ENCODE measurements at places on chromosomes 6 and 20. TPM values are rescaled to one million over a fixed set of nuclear protein-coding genes. Genes with fewer than 3 reads are reported as not detected.

DNA sequence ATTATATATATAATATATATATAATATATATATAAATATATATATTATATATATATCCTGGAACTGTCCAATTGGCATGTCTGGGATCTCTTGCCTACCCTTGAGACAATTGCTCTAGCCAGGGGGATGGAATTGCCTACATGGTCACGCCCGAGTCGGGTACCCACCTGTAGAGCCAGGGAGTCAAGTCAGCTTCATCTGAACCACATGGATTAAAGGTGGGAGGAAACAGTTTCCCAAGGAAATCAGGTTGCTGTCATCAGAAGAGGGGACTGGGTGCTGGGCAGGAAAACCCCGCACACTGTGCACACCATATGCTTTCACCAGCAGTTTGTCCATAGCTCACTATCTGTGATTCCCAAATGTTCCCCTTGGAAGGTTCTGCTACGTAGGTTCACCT, 252.5 kb upstream of the NOX3 start:
- DNase-seq: no peak

GRCh38 chr6:158481690-158482473, 78.0 kb upstream of the TMEM181 start:
- peak; percentile 93 for DNase-seq

DNA sequence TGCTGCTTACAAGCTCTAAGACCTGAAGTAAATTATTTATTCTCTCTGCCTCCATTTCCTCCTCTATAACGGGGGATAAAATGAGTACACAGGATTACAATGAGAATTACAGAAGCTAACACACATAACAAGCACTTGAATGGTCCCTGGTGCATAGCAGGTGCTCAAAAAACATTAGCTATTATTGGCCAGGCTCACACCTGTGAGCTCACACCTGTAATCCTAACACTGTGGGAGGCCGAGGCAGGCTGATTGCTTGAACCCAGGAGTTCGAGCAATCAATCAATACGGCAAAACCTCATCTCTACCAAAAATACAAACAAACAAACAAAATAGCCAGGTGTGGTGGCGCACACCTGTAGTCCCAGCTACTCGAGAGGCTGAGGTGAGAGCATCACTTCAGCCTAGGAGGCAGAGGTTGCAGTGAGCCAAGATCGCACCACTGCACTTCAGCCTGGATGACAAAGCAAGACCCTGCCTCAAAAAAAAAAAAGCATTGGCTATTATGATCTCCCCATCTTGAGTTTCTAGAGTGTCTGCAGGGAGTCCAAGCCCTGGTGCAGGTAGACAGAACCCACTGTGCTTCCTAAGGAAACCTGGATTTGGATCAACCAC, 68.1 kb downstream of the PREX1 start:
- no peak for DNase-seq

SLCO4A1 gene
- total RNA-seq: 0.17 TPM

DNA sequence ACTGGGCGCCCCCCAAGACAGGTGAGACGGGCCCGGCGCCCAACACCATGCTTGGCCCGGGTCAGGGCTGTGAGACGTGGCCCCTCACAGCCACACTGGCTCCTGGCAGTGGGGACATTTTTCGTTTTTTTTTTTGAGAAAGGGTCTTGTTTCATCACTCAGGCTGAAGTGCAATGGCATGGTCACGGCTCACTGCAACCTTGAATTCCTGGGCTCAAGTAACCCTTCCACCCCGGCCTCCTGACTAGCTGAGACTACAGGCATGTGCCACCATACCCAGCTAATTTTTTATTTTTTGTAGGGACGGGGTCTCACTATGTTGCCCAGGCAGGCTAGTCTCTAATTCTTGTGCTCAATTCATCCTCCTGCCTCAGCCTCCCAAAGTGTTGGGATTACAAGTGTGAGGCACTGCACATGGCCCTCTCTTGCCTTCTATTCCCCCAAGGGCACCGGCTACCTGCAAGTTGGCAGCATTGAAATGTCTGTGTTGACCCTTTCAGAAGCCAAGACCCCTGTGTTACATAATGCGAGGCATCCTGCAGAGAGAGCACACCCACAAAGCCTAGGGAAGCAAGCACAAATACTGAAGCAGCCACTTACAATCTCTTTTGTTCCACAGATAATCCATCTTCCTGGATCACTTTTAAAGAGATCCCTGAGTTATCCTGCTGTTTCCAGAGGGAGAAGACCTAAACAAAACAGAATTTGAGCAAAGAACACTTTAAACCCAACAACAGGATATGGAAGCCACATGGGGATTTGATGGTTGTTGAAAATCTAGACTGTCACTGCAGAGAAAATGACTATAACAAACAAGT, 57.5 kb upstream of the SLC4A11 start:
- no peak for DNase-seq

GRCh38 chr6:7172649-7173048, 64.9 kb downstream of the RREB1 start:
- DNase-seq: peak; percentile 94

SLC32A1 gene
- not detected for total RNA-seq

TTBK1 gene
- 0.06 TPM for total RNA-seq

GCNT2 gene
- total RNA-seq: 0.63 TPM

GRCh38 chr6:38587766-38588362, 51.9 kb downstream of the BTBD9 start:
- DNase-seq: no peak

DNA sequence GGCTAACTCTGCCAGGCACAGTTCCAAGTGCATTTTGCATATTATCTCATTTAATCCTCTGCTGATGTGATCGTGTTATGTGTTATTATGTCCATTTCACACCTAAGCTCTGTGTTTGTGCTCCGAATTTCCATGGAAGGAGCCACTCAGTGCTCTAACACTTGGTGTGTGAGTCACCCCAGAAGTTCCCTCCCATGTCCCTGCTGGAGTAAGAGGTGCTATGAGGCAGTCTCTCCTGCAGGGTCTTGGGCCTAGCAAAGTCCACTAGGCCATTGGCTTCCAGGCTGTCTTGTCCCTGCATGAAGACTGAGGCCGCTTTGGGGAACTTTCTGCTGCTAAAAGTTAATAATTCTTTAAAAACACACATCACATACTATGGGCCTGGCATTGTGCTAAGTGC, 405.9 kb upstream of the SULF2 start:
- DNase-seq: no peak

GRCh38 chr6:12182676-12183075, 107.5 kb upstream of the EDN1 start:
- DNase-seq: peak; percentile 34

DNA sequence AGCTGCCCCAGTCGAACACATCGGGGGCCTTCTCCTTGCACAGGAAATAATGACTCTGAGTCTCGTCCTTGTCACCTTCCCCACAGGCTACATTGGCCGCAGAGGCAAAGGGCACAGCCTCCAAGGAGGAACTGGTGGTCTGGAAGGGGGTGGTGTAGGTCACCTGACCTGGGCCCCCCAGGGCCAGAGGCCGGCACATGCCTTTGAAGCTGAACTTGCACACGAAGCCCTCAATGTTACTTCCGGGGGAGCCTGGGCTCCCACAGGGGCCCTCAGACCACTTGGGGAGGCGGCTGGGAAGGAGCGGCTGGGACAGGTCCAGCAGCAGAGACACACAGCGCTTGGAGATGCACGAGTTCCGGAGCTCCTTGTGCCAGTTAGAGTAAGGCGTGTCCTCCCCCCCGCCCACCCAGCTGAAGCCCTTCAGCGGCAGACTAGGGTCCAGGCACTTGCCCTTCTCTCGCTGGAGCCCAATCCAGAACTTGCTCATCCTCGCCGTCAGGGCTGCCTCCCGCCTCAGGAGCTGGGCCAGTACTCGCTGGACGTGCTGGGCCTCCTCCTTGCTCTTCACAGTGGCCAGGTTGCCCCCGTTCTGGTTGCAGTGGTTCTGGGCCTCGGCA, 578 bp downstream of the CD93 start:
- DNase-seq: no peak

ACOT8 gene
- 39.1 TPM for total RNA-seq

MTG2 gene
- 27.7 TPM for total RNA-seq

GRCh38 chr6:20757761-20758160, 223.5 kb downstream of the CDKAL1 start:
- peak; percentile 83 for DNase-seq

- DNase-seq: no peak
Observed at GRCh38 chr20:49691818-49692568, 21.7 kb downstream of the B4GALT5 start.

MATN4 gene
- total RNA-seq: 0.23 TPM

DNA sequence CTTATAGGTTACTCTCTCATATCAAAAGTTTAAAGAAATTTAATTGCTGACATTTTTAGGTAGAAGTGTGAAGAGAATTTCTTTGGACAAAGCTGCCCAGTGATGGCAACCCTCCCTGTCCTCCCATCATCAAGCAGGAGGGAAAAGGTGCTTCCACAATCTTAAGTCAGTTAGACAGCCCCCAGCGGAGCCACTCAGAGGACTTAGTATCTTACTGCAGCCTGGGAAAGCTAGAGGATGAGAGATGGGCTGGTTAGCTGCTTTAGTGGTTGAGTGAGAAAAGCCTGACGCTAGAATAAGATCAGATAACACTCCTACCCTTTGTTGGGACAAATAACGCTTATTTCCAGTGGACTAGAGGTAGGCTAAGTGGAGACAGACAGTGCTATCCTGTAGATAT, 227.1 kb downstream of the RFPL4B start:
- no peak for DNase-seq

- no peak for DNase-seq
Observed at GRCh38 chr6:69816026-69816425, 19.2 kb upstream of the LMBRD1 start.

- peak; percentile 70 for DNase-seq
Observed at GRCh38 chr6:27772261-27773001, 139.8 kb downstream of the OR2B2 start.

RBPJL gene
- not detected for total RNA-seq

GRCh38 chr20:58657262-58657661, 6.2 kb downstream of the STX16 start:
- no peak for DNase-seq

DNA sequence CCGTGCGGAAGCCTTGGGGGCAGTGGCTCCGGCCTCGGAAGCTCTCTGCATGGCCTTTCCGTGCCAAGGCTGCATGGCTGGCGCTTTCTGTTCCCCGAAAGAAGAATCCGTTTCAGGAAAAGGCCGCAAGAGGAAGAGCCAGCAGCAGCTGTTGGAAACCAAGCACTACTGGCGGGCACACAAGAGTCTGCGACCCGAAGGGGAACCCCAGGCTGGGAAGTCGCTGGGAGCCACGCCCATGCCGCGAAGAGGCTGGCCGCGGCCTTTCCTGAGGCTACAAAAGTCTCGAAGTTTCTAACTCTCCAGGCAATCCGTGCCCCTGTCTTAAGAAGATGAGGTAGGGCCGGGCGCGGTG, at the start of gene CGAS:
CGAS (minus strand) TSS at position 191 of the 355 bp plus-strand sequence; CDS start at position 75, 116 bp downstream.
- peak; percentile 88 for DNase-seq

DNA sequence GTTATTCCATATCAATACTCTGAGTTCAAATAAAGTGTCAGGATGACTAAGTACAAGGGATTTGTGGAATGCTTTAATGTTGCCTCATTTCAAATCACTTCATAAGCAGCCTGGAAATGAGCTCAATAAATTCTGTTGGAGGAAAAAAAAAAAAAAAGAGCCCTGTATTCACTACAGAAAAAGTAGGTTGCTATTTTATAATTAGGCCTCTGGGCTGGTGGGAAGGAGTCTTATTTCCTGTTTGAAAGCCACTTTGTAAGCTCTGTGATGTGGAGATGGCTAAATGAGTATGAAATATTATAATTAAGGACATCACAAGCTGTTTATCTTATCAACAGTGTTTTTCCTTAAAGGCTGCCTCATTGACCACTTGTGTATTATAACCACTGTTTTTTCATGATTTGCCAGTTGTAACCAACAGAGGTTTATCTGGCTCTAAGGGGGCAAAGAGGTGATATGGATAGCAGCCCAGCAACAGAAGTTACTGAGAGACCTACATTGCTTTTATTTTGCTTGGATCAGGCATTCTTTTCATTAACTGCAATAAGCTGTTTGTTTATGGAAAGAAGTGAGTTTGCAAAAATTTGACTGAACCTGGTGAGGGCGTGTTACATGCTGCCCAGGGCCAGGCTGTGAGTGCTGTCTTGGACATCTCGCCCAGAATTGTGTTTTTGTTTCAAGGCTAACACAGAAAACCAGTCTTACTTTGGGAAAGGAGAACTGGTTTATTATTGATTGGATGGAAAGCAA, 563.3 kb upstream of the MAP3K7 start:
- no peak for DNase-seq

DNA sequence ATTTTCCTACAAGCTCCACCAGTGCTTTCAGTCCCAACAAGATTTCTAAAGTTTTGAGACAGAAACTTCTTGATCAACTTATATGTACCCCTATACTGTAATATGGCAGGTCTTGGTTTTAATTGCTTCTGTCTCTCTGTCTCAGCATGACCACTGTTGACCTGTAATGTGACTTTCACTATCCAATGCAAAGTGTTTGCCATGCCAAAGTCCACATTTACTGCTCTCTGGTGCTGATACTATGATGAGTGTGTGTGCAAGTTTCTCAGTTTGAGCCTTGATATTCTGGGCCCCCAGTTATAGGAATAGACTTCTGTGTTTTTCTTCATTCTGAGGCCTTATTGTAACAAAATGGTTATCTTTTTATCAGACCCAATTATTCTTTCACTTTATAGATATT, 45.8 kb downstream of the OR2J2 start:
- no peak for DNase-seq

All from LHCN-M2 (cell line).